Stimulated activated CD8-positive, alpha-beta memory T cell treated with anti-CD3 and anti-CD28 coated beads, Interleukin-4, amount 100 ng/mL, for 24 hours (primary cell): ENCODE measurements at places on chromosomes 3 and 15.

GRCh38 chr15:41821831-41822230, 6.1 kb upstream of the JMJD7 start:
- DNase-seq, result no peak

- DNase-seq, result no peak
Observed at GRCh38 chr3:16299746-16300145, 34.7 kb downstream of the OXNAD1 start.

DNA sequence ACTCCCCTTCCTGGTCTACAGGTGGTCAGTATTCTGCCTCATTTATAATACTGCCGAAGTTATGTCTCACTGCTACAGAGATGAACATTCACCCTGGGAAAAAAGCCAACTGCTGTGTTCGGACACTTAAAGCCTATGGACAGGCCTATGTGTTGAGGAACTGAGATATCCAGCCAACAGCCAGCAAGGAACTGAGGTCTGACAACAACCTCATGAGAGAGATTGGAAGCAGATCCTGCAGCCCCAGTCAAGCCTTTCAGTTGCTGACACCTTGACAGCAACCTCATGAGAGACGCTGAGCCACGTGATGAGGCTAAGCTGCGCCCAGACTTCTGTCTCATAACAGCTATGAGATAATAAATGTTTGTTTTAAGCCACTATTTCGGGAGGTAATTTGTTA, 18.2 kb upstream of the FHIT start:
- DNase-seq, result no peak

DNA sequence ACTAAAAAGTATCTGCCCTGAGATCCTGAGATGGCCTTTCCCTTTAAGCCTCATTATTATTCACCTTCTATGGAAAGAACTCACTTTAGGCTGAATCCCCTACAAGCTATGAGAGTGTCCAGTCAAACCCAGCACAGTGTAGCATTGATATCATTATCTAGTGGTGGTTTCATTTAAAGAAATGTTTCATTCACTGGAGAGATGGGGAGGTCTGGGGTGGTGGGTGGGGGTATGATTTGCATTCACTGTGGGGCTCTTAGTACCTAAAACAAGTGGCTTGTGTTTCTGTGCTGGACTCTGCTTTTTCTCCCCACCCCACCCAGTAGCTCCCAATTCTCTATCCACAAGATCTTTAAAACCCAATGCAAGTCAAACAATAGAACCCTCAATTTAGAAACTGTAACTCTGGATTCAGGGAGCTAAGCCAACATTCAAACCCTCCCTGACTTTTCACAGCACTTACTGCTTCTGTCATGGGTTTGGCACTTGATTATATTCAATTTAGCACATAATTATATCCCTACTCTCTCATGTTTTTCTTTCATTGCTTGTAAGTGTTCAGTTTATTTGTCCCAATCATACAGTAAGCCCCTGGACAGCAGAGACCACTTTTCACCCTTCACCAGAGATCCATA, 310.5 kb upstream of the THBS1 start:
- DNase-seq, result no peak

GRCh38 chr15:63066272-63066671, 23.7 kb downstream of the TPM1 start:
- DNase-seq, result no peak

DNA sequence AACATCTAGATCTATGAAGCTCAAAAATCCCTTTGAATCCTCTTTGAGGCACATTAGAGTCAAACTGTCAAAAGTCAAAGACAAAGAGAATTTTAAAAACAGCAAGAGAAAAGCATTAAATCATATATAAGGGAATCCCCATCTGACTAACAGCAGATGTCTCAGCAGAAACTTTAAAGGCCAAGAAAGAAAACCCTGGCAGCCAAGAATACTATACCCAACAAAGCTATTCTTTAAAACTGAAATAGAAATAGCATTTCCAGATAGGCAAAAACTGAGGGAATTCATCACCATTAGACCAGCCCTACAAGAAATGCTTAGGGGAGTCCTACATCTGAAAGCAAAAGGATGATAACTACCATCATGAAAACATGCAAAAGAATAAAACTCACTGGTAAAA, 211.2 kb upstream of the PDZRN3 start:
- DNase-seq, result no peak

DNA sequence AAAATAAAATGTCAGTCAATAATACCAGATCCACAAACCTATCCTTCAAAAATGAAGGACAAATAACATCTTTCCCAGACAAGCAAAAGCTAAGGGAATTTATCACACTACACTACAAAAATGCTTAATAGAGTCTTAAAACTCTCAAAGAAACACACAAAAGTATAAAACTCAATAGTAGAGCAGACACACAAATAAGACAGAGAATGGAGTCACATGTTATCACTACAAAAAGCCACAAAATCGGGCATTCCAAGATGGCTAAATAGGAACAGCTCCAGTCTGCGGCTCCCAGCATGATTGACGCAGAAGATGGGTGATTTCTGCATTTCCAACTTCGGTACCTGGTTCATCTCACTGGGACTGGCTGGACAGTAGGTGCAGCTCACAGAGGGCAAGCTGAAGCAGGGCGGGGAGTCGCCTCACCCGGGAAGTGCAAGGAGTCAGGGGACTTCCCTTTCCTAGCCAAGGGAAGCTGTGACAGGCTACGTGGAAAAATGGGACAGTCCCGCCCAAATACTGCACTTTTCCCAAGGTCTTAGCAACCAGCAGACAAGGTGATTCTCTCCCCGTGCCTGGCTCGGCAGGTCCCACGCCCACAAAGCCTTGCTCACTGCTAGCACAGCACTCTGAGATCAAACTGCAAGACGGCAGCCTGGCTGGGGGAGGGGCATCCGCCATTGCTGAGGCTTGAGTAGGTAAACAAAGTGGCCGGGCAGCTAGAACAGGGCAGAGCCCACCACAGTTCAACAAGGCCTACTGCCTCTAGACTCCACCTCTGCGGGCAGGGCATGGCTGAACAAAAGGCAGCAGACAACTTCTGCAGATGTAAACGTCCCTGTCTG, 46.3 kb downstream of the SENP7 start:
- DNase-seq, result peak; percentile 64

GRCh38 chr3:197327701-197328100, 29.3 kb upstream of the DLG1 start:
- DNase-seq, result no peak

GRCh38 chr3:100525753-100526612, 33.6 kb downstream of the TMEM45A start:
- DNase-seq, result no peak

GRCh38 chr15:40988156-40988555, 34.9 kb downstream of the CHAC1 start:
- DNase-seq, result no peak

GRCh38 chr3:176615826-176616225, 581.5 kb downstream of the TBL1XR1 start:
- DNase-seq, result no peak

DNA sequence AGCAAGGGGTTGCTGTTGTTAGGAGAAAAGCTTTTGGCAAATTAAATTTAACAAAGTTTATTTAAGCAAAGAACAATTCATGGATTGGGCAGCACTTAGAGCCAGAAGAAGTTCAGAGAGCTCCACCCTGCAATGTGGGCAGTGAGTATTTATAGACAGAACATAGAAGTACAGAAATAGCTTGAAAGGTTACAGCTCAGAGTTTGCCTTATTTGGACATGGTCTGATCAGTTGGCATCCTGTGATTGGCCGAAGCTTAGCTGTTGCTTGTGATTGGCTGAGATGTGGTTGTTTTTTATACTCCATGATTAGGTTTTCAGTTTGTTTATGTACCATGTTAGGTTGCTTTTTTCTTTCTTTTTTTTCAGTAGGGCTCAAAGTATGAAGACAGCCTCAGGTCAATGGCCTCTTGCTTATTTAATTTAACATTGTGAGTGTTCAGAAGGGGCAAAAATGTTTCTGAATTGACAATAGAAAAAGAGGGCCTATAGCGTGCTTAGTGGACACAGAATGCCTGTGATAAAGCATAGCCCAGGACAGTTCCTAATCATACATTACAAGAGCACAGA, 293.8 kb downstream of the IGSF11 start:
- no peak for DNase-seq
